ENCODE measurements at places on chromosomes 4 and X.

GRCh38 chr4:87025614-87026041, 90.8 kb downstream of the AFF1 start:
- DNase-seq: no peak

DNA sequence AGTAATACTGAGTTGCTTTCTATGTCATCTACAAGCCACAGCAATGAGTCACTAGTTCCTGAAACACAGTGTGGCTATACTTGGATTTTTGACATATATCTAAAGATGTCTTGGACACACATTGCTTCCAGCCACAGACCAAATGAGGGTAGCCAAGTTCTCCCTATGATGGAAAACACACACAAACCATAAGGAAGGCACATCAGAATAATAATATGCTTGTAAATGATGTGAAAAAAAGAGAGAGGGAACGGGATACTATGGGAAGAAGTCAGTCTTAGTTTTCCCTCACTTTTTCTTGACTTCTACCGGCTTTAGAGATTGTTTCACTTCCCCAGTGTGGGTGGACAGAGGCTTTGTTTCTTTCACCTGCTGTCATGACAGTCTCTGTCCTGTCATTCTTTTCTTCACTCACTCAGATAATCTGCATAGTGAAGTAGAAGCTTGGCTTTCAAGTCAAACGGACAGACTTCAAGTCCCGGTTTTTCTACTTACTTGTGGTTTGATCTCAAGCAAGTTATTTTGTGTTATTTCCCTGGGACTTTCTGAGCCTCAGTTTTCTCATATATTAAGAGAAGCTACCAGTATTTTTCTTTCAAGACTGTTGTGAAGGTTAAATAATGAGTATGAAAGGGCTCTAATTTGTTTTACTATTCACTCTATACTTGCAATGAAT, 34.7 kb downstream of the P2RY10 start:
- peak; percentile 5 for DNase-seq

DNA sequence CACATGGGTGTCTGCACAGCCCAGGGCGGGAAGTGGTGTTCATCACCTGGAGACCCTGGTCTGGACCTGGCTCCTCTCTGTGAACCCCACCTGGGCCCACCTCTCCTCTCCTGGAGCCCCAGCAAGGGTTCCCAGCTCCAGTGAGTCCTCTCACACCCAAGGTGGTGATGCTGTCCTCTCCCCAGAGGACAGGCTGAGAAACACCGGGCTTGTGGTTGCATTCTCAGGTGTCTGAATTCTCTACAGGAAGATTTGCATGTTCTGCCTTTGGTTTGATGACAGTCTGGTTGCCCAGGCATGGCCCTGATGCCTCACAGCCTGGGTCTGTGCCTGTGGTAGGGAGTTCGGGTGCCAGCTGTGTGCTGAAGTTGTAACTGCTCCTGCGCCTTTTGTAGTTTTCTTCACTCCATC, 3.8 kb downstream of the MAEA start:
- no peak for DNase-seq

- no peak for DNase-seq
These were observed 88.9 kb downstream of the RASL11B start for GRCh38 chr4:52951016-52951415.

DNA sequence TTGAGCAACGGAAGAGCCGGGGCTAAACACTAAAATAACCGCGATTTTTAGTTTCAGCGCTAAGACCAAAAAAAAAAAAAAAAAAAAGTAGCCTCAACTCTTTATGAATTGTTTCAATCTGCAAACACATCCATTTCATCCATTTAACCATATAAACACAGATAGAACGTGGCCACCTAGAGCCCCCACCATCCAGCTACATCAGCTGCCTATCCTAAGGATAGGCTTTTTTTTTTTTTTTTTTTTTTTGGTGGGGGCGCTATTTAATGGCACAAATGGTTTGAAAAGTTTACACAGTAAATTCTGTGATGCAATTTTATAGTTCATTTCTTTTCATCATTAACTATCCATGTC, 492 bp upstream of the HDAC8 start:
- no peak for DNase-seq

DNA sequence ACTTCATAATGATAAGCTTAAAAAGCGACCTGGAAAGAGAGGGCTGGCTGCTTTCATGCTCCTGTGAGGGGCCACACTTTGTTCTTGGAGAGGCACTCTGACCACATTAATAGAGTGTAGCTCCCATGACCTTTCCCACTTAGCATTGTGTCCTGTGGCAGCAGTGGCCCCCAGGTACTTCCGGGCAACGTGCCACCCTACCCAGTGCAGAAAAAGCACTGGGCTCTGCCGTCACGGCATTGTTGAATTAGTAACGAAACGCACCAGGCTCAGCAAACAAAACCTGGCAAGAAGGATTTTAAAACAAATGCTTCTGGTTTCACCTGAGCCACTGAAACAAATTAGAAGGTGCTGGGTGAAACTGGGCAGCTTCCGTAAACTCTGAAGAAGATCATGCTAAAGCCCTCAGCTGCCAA, 5.4 kb upstream of the SORBS2 start:
- DNase-seq: no peak

DNA sequence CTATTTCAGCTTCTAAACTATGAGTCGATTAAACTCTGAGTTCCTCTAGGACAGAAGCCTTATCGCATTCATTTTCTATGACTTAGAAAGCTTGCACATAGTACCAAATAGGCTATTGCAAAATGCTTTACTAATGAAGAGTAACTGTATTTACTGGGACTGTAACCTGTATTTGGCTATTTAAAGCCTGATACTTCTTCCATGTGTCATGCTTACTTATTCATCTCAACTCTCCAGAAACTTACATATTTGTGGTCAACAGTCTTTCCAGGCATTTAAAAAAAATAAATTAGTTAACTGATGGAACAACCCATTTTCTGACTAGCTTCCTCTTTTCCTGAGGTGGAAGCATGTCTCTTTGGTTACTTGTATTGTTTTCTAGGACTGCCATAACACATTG, 467.9 kb downstream of the PCDH11X start:
- no peak for DNase-seq

DNA sequence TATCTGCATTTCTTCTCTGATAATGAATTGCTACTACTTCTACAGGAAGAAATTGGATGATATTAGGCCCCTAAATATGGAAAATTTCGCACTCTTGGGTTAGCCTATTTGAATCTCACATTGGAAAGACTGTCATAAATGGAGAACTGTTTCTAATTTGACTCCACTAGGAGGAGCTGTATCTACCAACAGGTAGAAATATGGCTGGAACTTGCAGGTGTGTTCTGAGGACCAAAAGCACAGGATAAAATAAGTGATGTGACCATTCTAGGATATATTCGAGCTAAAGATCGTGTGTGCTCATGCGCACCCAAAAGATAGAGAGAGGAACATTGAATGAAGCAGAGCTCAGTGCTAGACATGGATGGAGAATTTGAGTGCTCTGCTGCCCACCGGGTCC, 4.8 kb upstream of the NKAP start:
- DNase-seq: no peak

DNA sequence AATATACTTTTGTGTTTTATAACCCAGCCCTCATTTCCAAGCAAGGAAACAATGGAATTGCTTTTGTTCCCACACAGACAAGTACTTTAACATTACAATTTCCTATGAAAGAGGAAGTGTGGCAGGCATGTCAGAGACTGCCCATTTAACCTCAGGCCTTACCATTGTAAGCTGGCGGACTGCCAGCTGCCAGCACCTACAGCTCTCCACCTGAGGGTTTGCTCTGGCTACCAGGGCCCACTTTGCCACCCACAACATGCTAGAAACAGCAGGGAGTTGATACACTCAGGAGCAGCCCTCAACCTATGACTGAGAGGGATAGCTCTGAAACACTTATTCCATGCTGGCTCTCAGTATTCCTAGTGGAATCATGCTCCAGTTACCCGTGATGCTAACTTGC, 152.3 kb upstream of the PRDX4 start:
- no peak for DNase-seq

DNA sequence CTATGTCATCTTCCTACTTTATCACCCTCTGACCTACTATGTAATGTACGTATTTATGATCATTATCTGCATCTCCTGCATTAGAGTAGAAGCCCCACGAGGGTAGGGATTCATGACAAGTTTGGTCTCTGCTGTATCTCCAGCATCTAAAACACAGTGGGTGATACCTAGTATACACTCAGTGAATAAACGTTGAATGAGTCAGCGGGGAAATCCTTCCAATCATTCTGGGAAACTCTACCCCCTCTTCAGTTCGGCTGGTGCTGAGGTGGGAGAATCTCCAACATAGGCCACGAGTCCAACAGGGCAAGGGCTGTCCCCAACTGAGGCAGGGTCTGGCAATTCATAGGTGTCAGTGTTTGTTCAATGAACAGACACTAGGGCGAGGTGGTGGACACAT, 74.4 kb upstream of the EFNB1 start:
- no peak for DNase-seq

DNA sequence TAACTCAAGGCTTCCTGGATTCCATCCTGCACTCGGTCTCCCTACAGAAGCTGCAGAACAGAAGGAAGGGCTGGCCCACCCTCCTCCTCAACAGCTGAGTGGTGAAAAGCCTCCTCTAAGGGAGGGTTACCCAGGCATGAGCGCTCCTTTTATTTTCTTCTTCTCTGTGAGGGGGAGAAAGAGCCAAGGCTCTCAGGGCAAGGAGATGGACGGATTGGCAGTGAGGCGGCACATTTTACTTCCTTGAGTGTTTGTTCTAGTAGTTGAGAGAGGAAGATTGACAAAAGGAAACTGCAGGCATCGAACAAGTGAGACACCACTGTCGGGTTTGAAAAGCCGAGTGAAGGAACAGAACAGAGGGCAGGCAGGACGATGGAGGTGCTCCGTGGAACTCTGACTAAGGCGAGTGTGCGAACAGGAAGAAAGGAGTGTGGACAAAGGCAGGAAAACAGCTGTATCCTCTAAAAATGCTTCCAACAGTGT, 38.4 kb upstream of the STS start:
- DNase-seq: no peak

DNA sequence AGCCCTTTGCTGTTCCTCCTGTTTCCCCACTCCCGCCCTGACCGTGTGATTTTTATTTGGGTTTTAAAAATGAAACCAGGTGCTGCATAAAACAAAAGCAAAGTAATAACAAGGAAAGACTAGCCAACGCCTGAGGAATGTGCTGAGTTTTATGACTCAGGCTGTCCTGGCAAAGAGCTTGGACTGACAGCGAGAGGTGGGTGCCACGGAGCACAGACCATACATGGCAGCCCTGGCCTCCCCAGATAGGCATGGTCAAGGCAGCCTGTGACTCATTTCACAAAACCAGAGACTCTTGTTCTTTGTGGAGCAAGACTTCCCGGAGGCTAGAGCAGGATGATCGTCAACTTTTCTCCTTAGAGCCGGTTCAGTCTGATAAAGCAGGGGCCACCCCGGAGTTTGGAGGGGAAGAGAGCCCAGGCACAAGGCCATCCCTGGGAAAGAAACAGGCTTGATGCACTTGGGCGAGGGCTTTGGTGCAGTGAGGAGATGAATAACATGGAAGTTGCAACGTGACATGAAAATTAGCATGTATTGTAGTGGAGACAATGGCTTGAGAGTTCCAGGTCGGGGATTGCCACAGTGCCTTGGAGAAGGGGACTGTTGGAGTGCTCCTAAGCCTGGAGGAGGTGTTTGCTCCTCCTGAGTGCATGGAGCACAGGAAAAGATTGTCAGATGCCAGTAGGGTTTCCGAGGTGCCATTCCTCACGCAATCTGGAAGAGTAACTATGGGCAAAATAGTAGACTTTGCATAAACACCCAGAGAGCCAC, 54.8 kb downstream of the C4orf51 start:
- DNase-seq: peak; percentile 84

DNA sequence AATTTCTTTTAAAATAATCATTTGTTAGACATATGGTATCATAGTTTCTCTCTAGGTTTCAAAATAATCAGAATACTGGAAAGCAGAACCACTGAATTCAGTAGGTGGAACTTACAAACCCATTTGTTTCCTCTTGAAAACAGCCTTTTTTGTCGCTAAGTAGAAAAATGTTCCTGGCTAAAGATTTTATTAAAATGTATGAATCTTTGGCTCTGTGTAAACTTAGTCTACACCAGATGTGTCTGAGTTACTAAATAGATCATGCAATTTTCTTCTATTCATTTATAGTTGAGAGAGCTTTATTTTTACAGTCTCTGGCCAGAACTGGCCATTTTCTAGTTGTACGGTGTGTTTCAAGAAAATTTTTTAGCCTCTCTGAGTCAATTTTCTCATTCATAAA, 1.0 kb downstream of the CYSLTR1 start:
- DNase-seq: no peak

GRCh38 chrX:19176901-19177630, 54.8 kb upstream of the ADGRG2 start:
- DNase-seq: no peak

DNA sequence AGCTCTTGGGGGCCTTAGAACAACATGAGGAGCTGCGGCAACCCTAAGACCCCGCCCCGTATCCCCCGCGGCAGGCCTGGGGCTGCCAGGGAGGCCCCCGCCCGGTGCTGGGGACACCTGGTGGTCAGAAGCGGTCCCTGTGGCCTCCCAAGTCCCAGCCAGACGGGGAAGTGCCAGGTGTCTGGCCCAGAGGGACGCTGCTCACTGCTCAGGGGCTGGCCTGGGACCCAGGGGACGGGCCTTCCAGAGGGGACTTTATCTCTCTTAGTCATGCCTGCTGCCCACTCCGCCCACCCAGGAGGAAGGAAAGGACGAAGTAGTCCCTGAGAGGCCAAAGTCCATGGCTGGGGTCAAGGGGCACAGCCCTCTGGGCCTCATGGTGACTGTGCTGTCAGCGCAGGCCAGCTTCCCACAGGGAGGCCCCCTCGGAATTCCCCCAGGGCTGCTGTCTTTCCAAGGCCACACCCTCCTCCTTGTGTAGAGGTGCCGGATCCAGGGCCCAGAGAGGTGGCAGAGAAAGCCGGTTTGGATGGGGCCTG, 31.0 kb upstream of the HTRA3 start:
- DNase-seq: no peak

GRCh38 chr4:156036496-156036895, 82.8 kb upstream of the CTSO start:
- DNase-seq: no peak

DNA sequence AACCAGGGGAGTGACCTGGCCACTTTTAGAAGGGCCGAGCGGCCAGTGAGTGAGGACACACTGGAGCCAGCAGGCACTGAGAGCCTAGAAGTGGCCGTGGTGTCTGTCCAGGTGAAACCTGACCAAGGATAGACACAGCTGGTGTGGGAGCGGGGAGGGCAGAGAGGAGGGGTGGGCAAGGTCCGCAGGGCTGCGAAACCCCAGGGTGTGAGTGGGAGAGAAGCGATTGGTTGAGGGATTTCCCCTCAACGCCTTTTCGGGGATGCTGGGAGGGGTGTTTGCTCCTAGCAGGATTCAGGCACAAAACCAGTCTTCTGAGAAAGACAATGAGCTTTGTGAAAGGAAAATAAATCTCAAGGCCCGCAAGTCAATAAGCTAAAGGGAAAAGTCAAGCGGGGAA, 33.2 kb upstream of the ARSD start:
- DNase-seq: no peak

DNA sequence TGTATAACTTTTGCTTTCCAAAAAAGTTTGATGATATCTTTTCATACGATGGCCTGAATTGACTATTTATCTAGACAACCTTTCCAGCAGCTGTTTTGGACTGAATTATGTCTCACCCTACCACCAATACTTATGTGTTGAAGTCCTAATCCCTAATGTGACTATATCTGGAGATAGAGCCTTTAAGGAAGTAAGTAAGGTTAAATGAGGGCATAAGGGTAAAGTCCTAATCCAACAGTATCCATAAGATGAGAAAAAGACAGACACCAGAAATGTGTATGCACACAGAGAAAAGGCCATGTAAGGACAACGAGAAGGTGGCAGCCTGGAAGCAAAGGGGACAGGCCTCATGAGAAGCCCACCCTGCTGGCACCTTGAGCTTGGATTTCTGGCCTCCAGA, 86.6 kb upstream of the PPARGC1A start:
- no peak for DNase-seq

- DNase-seq: no peak
These were observed 2.9 kb downstream of the GYG2 start for GRCh38 chrX:2831471-2832228.

Measured in fibroblast of skin of left biceps (primary cell).